ENCODE measurements at places on chromosomes 1 and 21.
A peak's percentile ranks its signal among the peaks of the same experiment; 100 is the strongest.

GRCh38 chr21:39625211-39625895 is 12.6 kb downstream of the B3GALT5 start:
- DNase-seq = no peak

- DNase-seq = no peak
Measured at GRCh38 chr1:90729504-90730242, 12.6 kb upstream of the BARHL2 start.

- no peak for DNase-seq
Measured at GRCh38 chr1:58144698-58145270, 401.7 kb downstream of the OMA1 start.

DNA sequence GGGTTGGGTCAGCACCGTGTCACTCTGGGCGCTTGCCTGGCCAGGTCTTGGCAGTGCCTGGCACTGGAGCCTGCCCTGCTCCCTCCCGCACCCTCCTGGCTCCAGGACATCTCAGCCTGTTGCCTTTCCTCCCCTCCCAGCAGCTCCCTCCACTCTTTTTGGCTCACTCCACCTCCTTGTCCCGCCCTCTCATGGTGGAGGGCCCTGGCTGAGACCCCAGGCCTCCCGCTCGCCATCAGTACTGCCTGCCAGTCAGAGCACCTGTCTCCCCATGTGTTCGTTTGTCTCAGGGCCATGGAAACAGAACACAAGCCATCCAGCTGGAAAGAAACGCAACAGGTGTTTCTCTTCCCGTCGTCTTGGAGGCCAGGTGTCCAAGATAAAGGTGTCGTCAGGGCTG is 61.0 kb downstream of the B3GALT5 start:
- no peak for DNase-seq

- DNase-seq = no peak
Measured at GRCh38 chr1:78093560-78093959, 47.8 kb downstream of the GIPC2 start.

- DNase-seq = no peak
Measured at GRCh38 chr1:113984710-113985109, 5.4 kb downstream of the OLFML3 start.

GRCh38 chr1:2508180-2508579 is 18.2 kb downstream of the PANK4 start:
- DNase-seq = no peak

GRCh38 chr1:33368431-33368830 is 47.5 kb upstream of the A3GALT2 start:
- no peak for DNase-seq

GRCh38 chr1:161772397-161772796 is 6.3 kb downstream of the ATF6 start:
- DNase-seq = peak; percentile 21

DNA sequence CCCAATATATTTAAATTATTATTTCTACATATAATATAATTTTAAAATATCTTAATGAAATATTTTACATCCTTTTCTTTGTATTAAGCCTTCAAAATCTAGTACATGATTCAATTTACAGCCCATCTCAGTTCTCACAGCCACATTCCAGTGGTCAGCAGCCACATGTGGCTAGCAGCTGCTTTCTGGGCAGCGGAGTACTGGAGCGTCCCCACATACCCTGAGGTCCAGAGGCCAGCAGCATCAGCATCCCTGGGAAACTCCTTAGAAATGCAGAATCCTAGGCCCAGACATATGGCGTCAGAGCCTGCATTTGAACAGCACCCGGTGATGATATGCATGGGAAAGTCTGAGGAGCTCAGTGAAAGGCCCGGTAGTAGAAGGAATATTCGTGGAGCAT is 8.6 kb upstream of the LHX4 start:
- no peak for DNase-seq

DNA sequence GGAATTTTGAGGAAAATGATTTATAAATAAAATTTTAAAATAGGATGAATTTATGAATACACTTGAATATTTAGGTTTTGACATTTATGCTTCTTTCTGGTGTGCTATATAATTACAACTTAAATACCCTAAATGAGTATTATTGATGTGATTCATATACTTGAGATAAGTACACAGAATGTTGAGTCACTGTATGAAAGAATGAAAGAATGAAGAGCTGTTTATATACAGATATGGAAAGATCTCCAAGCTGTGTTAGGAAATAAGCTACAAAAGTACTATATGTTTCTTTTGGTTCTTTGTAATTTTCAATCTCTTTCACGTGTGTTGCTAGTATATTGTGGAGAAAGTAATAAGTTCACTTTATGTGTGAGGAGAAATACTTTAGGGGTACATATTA is 147.2 kb downstream of the RASAL2 start:
- DNase-seq = no peak

- DNase-seq = no peak
Measured at GRCh38 chr1:30928171-30928570, 19.6 kb upstream of the SDC3 start.

DNA sequence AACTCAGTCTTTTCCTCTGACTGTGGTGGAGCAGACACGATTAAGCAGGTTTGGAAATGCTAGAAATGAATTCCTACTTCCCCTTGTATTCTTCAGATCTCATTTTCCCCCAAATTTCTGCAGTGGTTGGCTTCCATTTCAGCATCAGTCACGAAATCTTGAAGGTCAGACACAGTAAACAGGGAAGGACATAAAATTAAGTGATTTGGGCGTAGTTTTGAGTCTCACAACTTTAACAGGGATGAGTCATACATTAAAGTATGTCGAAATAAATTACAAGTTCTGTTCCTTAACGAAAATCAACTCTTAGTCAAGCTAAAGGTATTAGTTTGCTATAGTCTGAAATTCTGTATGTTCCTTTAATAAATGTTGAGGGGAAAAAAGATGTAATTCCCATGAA is 61.1 kb downstream of the HNRNPR start:
- DNase-seq = no peak

DNA sequence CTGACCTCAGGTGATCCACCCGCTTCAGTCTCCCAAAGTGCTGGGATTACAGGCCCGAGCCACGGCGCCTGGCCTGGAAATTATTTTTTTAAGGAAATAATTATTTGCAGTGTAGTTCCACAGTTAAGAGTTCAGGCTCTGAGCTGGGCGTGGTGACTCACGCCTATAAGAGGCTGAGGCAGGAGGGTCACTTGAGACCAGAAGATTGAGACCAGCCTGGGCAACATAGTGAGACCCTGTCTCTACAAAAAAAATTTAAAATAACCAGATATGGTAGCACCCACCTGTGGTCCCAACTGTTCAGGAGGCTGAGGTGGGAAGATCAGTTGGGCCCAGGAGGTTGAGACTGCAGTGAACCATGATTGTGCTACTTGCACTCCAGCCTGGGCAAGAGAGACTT is 13.9 kb downstream of the H3-3A start:
- DNase-seq = no peak

DNA sequence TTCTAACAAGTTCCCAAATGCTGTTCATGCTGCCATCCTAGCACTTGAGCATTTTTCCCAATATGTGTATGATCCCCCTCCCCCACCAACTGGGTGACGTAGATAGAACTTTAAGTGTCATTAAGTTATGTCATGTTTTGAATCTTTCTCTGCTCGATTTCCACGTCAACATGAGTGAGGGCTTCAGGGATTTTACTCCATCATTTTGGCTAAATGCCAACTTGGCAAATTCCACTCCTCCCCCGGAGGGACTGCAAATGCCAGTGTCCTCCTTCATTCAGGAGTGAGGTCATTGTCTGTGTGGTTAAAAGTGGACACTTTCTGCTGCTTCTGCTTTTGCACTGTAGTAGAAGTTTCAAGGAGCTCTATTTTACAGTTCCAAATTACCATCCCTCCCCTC is 201.7 kb downstream of the FGGY start:
- DNase-seq = no peak

- no peak for DNase-seq
Measured at GRCh38 chr1:188584119-188584518, 1755.4 kb downstream of the PLA2G4A start.

DNA sequence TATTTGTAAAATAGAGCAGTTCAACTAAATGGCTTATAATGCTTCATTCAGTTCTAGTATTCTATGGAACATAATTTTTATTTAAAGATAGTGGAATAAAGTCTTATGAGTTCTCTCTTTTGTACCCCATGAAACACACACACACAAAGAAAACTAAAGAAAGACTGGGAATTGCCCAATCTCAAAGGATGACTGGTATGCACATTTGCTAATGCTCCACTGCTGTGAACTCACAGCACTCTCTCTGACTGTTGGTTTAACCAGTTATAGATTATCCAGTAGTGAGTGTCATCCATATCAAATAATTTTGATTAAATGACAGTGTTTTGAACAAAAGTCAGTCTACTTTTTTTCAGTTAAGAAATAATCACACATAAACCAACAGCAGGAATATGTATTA is 1082.4 kb upstream of the B3GALT2 start:
- DNase-seq = no peak

- DNase-seq = no peak
Measured at GRCh38 chr1:99702221-99702620, 56.3 kb downstream of the PALMD start.

- DNase-seq = no peak
Measured at GRCh38 chr1:61955261-61955660, 213.0 kb downstream of the PATJ start.

- no peak for DNase-seq
Measured at GRCh38 chr1:39711966-39712340, 20.7 kb upstream of the HPCAL4 start.

GRCh38 chr1:116666187-116667077 is 1.1 kb downstream of the IGSF3 start:
- no peak for DNase-seq

GRCh38 chr1:157133426-157133825 is 4.8 kb downstream of the ETV3 start:
- no peak for DNase-seq

DNA sequence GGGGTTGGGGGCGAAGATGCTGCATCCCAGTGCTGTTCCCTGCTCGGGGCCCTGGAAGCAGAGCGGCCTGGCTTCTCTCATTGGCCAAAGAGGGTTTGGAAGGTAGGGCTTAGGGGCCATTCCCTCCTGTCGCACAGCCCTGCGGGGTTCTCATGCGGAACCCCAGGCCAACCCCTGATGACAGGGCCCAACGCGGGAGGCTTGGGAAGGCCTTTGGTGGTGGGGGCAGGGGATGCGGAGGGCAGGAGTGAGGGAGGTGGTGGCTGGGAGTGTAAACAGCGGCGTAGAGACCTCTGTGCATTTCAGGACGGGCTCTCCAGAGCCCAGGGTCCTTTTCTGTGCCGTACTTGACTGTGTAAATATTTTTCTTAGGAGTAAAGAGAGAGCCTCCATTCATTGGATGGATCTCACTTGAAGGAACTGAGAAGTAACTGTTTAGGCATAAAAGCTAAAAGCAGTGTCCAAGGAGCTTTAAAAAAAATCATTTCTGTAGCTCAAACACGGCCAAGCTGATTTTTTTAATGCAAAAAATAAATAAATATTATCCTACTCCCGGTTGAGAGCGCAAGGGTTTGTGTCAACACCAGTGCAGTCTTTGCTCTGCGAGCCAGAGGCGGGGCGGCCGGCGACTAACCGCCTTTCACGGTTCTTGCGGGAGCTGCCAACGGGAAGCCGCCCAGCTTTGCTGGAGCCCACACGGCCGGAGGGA is 169.1 kb downstream of the PRDM16 start:
- DNase-seq = peak; percentile 56

GRCh38 chr1:25744140-25744581 is 55.8 kb upstream of the SELENON start:
- DNase-seq = peak; percentile 62

DNA sequence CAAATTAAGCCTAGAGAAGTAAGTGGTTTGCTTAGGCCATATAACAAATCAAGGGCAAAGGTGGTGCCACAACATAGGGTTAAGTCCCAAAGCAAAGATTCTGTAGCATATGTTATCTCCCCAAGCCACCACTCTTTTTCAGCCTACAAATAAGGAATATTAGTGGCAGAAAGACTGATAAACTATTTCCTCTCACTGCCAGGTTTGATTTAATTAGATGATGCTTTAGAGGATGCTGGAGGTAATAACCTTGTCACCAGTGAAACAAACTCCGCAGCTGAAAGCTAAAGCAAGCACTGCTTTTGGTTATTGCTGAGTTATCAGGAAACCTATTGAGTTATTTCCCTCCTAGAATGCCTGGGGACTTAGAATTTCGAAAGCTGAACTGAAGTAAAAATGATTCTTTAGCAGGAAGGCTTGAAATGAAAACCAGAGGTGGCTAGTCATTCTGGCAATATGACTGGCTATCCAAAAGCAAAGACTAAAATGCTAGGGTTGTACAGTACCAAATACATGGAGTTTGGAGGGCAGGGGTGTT is 145.2 kb downstream of the SYT2 start:
- DNase-seq = no peak

GRCh38 chr1:198850196-198850595 is 211.4 kb downstream of the PTPRC start:
- no peak for DNase-seq

- no peak for DNase-seq
Measured at GRCh38 chr1:94580367-94581115, 39.0 kb upstream of the F3 start.

DNA sequence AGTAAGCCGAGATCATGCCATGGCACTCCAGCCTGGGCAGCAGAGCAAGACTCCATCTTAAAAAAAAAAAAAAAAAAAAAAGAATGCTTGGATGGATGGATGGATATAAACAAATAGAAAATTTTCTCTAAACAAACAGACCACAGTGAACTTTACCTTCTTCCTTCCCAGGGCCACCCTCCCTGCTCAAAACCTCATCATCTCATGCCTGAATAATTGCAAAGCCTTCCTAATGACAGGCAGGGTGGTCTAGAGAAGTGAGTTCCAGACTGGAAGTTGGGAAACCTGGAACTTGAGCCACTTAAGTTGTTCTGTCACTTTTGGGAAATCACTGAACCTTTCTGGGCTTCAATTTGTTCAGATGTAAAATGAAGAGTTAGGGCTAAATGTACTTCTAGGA is 17.6 kb downstream of the ATP2B4 start:
- DNase-seq = no peak

- no peak for DNase-seq
Measured at GRCh38 chr1:53172426-53173128, 24.0 kb upstream of the CPT2 start.

- DNase-seq = no peak
Measured at GRCh38 chr1:65791801-65792668, 660 bp upstream of the PDE4B start.

DNA sequence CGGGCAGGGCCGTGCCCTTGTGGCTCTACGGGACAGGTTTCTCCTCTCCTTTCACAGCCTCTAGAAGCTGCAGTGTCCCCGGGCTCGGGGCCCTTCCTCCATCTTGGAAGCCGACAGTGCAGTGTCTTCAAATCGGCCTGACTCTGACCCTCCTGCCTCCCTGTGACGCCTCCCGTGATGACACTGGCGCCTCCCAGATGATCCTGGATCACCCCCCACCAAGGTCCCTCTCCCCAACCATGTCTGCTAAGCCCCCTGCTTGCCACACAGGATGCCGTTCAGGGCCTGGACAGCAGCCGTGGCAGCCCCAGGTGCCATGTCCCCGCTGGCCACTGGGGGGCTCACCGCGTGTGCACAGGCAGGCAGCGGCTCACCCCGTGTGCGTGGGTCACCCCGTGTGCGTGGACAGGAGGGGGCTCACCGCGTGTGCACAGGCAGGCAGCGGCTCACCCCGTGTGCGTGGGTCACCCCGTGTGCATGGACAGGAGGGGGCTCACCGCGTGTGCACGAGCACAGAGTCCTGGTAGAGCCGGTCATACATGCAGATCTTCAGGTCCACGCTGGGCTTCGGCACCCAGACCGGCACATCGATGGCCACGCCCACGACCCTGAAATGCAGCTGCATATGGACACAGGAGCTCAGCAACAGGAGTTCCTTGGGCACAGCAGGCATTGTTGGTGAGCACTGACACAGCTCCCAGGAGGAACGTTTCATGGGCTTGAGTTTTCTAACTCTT is 24.9 kb upstream of the TMEM52 start:
- DNase-seq = peak; percentile 38

GRCh38 chr1:32900956-32901822 is at the start of gene TMEM54:
Gene TMEM54, minus strand, starts transcription at chr1:32901389. Its CDS starts 151 bp downstream, at chr1:32901238.
- peak; percentile 29 for DNase-seq

- no peak for DNase-seq
Measured at GRCh38 chr1:230403442-230403841, 22.7 kb downstream of the PGBD5 start.
